CD8-positive, alpha-beta memory T cell (primary cell): ENCODE measurements at places on chromosomes 11 and 22. TPM values are rescaled to one million over a fixed set of nuclear protein-coding genes. Genes with fewer than 3 reads are reported as not detected.

NXPE2 gene
- not detected for total RNA-seq

LRRC56 gene
- total RNA-seq, result 2.1 TPM

LMNTD2 gene
- total RNA-seq, result 2.4 TPM

- no peak for DNase-seq
Observed at GRCh38 chr22:36608987-36609386, 80.0 kb upstream of the EIF3D start.

DNA sequence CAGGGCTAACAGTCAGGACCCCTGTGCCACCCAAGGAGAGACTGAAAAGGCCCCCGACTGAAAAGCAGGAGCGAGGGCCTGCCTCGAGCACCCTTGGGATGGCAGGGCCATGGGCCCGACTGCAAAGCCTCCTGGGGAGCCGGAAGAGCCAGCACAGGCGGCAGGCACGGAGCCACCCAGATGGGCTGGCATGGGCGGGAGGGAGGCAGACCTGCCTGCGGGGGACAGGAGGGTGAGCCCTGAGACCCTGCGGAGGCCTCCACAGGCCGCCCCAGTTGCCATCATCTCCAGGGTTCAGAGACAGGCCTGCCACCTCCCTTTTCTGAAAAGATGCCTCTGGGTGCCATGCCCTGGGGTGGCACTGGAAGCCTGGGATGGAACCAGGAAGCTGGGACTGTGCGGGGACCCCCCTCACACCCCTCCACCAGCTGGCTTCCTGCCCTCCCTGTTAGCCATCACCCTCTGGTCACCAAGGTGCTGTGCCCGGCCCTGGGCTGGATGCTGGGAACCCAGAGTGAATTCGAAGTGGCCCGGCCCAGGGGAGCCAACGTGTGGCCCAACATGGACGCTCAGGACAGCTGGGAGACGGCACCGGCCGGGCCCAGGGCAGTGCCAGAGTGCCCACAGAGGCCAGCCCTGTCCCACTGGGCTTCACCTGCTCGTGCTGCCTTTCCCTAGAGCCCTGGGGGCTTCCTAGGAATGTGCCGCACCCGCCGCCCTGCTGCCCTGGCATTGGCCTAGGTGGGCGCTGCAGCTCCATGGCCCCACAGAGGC, 13.8 kb downstream of the TSPAN32 start:
- no peak for DNase-seq
